ENCODE measurements at places on chromosomes 2 and 18.

DNA sequence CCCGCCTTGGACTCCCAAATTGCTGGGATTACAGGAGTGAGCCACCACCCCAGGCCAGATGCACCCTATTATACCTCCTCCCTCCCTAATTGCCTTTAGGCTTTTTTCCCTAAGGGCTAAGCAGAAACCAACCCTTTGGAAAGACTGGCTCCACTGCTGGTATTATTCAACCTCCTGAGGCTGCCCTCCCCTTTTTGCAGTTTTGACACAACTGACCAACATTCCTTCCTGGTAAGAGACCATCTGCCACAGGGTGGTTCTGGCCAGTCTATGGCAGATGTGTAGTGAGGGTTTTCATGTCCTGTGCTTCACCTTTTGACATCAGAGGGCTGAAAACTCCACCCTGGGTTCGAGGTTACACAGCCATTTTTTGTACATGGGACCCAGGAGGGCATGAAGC lies 1785.3 kb upstream of the CELF4 start:
- no peak for DNase-seq

DNA sequence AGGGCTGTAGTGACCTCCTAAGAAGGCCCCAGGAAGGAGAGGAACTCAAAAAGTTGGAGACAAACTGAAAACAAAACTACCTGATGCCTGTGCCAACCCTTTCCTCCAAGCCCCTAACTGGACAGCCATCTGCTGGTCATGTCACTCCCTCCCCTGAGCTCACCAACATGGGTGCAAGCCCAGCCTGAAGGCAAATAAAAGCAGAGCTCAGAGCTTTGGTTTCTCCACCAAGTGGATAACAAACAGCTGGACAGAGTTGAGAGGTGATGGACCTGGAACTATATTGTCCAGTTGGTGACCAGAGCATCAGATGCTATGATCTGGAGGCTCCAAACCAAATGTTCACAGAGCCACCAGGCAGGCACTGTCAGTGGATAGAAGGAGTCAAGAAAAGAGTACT lies 34.6 kb upstream of the MAL start:
- no peak for DNase-seq

GRCh38 chr18:13028869-13029268 lies 37.7 kb downstream of the CEP192 start:
- no peak for DNase-seq

DNA sequence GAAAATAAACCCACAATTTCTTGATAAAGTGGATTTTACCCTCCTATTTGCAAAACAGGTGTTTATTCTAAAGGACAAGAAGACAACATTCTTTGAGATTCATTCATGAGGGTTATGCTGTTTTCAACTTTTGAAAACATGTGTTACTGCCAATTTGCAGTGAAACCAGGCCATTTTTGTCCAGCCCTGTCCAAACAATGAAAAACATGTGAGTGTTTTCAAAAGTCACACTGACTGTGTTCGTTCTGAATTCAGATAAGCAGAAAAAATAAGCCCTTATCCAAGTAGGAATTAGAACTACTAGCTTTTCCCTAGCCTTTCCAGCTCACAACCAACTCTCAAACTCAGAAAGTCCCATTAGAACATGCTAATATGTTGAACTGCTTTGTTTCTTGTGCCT lies 148.1 kb upstream of the PID1 start:
- no peak for DNase-seq

DNA sequence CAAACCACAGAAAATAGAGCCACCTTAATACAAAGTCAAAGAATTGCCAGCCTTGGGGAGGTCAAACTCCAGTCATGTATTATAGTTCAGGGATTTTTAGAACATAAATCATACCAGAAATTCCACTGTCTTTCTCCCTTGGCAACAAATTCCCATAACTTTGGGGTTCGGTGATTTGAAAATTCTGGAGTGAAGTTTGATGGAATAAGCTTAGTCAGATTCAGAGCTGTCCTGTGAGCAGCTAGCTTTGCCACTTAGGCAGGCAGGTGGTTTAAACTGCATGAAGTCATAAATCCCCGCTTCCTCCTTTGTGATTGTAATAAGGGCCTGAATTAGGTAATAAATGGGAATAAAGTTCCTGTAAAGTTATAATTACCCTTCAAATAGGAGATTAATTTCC lies 457.0 kb upstream of the HNMT start:
- DNase-seq = no peak

GRCh38 chr2:59974051-59974766 lies 579.2 kb downstream of the BCL11A start:
- DNase-seq = peak; percentile 13

GRCh38 chr2:85750587-85751575 lies 2.9 kb upstream of the ATOH8 start:
- DNase-seq = peak; percentile 76

DNA sequence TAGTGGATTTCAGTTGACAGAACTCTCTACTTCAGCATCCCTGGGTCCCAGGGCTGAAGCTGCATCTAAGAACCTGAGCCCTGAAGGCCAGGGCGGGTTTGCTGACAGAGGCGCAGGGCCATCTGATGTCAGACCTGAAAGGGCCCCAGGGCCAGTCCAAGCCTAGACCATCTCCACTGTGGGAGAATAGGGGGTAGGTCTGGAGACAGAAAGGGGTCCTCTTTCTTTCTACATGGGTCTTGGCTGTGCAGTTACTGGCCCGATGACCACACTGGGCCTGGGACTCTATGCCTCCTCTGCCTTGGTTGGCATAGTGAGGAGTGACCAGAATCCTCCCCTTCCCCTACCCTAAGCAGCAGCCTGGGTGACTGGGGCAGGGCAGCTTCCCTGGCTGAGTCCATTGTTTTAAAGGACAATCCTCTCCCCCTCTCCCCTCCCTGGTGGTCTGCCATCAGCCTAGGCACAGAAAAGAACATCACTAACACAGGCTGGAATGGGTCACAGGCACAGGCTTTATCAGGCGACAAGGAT lies 34.5 kb downstream of the HS1BP3 start:
- DNase-seq = no peak

DNA sequence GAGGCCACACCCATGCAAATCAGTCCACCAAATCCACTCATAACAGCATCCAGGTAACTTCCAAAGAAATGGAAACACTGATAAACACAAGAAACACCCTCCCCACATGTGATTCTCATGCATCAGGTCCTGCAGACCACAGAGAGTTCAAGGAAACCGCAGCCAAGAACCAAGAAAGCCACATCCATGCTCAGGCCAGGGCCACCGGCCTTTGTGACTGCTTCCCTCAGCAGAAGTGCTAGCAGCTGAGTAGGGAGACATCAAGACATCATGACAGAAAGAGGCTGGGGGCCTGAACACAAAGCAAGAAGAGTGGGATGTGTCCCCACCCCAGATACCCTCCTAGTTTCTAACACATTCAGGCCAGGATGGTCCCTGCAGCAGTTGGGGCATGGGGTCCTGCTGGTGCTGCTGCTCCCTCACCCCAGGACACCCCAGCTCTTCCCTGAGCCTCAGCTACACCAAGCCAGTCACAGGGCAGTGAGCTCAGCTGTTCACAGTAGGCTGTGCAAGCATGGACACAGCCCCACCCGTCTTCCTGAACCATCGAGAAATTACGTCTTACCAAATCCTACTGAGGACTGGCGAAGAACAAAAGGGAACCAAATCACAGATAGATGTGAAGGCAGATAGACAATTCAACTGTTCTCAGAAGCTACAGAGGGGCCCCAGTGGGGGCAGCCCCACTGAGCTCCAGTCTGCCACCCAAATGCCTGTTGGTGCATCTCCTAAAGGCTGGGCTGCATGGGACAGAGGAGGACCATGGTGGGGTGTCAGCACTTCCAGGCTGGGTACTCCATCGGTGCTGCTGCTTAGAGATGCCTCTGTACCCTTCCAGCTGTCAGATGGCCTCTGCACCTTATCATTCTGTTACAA lies 60.9 kb downstream of the HDAC4 start:
- no peak for DNase-seq

- no peak for DNase-seq
Observed at GRCh38 chr2:229388731-229389130, 117.6 kb upstream of the PID1 start.

GRCh38 chr2:175463589-175464310 lies 282.2 kb upstream of the ATP5MC3 start:
- DNase-seq = no peak

GRCh38 chr18:2425426-2426317 lies 145.6 kb downstream of the METTL4 start:
- no peak for DNase-seq

- no peak for DNase-seq
Observed at GRCh38 chr2:160042054-160042453, 20.4 kb downstream of the PLA2R1 start.

DNA sequence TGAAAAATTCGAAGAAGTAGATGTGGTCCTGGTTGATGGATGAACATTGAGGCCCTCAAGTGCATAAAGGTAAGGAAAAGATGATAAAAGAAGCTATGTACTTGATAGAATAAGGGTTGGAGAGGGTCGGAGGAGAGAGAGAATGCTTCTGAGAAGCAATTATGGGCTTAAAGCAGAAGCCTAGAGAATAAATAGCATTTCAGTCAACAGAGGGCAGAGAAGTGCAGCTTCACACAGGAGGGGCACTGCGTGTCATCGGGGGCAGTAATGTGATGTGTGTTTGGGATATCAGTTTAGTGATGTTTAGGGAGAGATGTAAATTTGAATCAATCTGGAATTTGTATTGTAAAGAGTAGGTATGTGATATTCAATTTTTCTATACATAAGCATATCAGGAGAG lies 334.5 kb downstream of the PIK3C3 start:
- no peak for DNase-seq

GRCh38 chr18:58871514-58872420 lies 7.1 kb downstream of the ZNF532 start:
- no peak for DNase-seq

DNA sequence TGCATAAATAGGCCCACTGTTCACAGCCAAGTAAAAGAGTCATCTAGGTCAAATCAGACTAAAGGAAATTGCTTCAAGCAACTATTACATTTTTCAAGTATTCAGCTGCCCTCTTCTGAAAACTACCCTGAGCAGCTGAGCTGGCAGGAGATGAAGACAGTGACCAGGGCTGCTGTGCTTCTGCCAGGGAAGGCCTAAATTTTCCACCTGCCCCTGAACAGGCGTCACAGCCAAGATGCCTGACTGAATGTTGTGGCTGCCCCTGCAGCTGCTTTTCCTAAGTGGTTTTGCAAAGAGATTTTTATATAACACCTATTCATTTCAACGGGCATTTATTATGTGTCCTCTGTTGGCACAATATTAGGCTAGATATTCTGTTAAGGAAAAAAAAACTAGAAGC lies 96.7 kb upstream of the RPE start:
- DNase-seq = no peak

- no peak for DNase-seq
Observed at GRCh38 chr2:150232321-150232720, 255.1 kb downstream of the RND3 start.

- no peak for DNase-seq
Observed at GRCh38 chr18:58218117-58218516, 174.1 kb downstream of the NEDD4L start.

- DNase-seq = no peak
Observed at GRCh38 chr2:82182270-82182669, 1877.7 kb upstream of the LRRTM1 start.

DNA sequence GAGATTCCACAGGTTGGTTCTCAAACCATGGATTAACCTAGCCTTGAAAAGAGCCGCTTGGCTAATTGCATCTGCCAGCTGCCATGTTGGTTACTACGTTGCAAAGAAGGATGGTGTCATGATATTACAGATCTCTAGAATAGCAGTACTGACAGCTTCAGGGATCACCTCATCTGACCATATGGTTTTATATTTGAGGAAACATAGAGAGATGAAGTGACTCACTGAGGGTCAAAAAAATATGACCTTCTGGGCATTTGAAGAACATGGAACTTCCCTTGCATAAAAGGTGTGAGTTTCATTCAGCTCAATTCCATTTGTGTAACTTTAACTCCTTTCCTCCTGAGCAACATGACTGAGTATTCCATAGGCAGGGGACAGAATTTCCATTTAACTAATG lies 242.3 kb downstream of the SETBP1 start:
- DNase-seq = no peak

DNA sequence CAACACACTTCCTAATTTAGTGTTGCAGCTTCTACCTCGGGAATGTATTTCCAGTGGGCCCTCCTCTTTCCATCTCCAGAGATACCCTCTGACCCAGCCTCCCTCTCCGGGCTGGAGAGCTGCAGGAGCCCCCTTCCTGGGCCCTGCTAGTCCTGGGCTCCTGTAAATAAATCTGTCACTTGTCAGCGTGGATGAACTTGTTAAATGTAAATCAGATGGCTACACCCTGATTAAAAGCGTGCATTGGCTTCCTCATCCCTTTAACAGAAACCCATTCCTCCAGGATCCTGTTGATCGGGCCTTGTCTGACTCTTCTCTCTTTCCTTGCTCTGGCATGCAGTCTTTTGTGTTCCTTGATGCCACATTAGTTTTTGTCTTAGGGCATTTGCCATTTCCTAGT lies 2.4 kb downstream of the ZNF236 start:
- DNase-seq = no peak

DNA sequence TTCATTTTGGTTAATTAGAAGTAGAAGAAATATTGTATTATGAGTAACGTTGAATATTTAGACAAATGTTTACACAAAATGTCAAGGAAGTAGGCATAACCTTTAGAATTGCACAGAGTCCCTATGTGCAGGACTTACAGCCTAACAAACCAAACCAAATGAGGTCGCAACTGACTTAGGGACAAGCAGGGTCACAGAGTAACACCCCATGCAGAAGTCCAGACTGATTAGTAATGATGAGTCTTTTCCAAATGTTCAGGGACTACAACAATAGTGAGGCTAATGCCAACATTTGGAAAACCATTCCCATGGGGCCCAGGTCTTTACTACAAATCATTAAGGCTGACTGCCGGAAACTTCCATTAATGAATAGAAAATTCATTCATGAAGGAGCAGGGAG lies 452.5 kb upstream of the CHAC2 start:
- DNase-seq = no peak

DNA sequence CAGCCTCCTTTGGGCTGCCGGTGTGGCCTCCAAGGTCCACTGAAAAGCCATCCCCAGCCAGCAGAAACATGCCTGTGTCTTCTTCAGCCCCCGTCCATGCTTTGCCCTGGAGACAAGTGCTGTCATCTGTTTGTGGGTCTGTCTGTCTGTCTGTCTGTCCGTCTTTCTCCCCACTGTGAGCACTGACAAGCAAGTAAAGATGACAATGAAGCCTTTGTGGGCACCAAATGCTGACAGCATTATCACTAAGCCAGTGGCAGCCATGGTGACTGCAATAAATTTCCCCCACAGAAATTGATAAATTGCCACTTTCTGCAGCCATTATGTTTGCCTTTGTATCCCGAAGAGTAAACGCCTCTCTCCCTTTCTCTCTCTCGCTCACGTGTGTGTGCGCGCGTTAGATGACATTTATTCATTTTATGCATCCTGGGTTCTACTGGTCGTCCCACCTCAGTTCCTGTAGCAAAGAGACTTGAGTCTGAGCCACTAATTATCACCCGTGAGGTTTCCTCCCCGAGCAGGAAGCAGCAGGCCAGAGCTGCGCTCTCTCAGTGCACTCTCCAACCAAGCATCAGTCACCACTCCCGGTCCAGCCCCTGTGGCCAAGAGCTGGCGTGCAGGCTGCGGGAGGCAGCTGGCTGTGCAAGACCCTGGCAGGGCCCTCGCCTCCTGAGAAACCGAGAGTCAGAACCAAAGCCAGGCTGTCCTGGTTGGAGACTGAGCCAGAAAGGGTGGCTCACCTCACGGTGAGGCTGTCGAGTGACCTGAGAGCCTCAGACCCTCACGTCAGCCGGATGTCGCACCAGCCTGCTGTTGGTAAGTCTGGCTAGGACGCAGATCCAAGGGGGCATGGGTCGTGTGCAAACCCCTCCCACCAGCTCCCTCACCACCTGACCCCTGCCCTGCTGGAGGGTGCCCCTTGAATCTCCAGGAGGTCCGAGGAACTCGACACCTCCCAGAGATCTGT lies 6.9 kb downstream of the STEAP3 start:
- DNase-seq = peak; percentile 30

- no peak for DNase-seq
Observed at GRCh38 chr18:79631096-79631507, 48.5 kb upstream of the CTDP1 start.

All from neural progenitor cell (in vitro differentiated cells).